AG08396 (cell line): ENCODE measurements at places on chromosomes 5 and 9.

GRCh38 chr5:43313854-43314457, 744 bp upstream of the HMGCS1 start:
- DNase-seq = no peak

DNA sequence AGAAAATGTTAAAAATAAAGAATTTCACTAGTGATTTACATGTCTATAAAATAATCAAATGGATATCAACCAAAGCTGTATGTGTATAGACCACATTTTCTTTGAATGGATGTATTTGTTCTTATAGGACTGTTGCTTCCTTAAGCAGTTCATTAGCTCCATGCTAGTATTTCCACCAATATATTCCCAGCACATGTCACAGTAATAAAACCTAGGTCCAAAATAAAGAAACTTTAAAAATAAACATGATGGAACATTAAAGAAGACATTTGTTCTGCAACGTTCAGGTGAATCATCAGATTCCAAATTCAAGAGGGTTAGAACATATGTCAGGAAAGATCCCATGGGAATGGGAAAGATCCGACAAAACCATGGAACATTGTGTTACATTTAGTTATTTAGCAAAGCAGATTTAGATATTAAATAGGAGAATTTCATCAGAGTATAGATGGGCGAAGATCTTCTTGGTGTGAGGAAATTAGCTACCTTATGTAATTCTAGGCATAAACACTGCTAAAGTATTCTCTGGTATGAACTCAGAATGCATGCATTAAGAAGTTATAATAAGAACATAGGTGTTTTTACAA, 490.7 kb downstream of the CDH18 start:
- DNase-seq = no peak

DNA sequence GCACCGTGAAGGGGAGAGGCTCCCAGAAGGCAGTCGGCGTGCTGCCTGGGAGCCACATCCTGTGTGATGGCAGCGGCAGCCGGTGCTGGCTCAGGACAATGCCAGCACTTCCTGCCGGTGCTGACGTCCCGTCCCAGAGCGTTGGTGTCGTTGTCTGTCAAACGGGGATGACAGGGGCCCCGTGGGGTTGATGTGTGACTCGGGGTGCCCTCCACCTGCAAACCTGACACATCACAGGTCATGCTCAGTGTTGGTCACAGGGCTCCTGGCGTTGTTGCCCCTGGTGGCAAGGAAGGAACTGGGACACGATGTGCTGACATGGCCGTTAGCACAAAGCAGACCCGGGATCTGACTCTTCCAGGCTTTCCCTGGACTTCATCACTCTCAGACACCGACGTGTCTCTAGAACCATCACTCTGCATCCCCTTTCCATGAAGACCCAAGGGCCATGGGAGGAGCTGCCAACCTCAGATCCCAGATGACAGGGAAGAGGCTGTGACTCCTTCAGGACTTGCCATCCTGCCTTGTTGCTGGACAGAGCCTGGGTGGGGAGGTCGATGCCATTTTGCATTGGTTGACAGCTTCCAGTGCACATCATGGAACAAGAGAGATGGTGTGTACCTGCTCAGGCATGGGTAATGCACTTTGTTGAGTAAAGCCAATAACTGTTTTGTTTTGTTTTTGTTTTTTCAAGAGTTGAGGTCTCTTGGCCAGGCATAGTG, 21.5 kb downstream of the PLPP7 start:
- DNase-seq = no peak

- DNase-seq = no peak
Observed at GRCh38 chr5:33379757-33380156, 61.0 kb upstream of the TARS1 start.

DNA sequence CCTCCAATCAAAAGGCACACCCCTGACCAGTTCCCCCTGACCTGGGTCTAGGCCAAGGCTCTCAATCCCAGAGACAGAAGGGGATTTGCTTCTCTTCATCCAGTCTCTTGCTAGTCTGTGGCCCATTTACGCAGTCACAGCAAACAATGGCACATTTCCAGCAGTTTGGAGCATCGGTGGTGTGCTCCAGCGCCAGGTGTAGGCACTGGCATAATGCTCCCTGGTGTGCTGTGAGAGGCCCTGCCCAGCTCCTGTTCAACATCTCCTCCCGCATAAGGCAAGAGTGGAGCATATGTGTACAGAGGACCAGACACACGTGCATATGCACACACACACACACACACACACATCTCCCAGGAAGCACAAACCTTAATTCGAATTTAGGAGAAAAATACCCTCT, 79.5 kb upstream of the ERCC6L2 start:
- DNase-seq = no peak

DNA sequence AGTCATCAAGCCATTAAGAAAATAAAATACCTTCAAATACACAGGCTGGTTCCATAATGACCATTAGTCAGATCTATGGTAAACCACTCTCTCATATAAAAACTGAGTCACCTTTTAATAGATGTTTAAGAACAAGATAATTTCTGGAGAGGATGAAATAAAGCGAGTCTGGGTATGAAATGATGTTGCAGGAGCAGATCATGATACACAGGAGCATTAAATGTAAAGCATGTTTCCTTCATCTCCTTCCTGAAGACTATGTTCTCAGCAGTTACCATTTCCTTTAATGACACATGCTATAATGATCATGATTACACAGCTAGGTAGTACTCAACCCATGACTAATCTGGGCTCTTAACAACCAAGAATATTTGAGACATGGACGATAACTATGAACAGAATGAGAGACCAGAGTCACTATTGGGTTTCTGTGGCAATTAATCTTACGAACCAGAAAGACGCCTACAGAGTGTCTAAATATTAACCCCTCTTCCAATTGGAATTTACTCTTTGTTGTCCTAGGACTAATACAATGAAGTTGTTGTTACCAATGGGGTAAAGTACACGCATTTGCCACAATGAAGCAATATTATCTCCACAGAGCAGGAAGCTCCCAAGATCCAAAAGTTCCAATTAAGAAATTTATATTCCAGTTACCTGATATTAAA, 105.6 kb downstream of the NR6A1 start:
- peak; percentile 6 for DNase-seq

DNA sequence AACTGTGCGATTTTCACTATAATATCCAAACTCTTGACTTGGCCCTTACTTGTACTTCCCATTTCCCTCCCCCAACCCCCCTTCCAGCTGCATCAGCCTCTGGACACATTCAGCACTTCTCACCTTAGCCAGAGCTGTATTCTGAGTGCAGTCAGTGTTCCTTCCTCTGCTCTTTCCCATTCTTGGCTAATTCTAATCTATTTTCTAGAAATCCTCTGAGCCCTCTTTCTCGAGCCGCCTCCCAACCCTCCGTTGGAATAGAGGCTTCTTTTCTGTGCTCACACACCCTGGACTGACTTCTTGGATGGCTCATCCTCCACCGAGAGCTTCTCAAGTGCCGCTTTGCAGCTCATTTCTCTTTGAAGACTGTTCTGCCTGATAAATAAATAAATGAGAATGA, 188.8 kb downstream of the NTRK2 start:
- DNase-seq = no peak

DNA sequence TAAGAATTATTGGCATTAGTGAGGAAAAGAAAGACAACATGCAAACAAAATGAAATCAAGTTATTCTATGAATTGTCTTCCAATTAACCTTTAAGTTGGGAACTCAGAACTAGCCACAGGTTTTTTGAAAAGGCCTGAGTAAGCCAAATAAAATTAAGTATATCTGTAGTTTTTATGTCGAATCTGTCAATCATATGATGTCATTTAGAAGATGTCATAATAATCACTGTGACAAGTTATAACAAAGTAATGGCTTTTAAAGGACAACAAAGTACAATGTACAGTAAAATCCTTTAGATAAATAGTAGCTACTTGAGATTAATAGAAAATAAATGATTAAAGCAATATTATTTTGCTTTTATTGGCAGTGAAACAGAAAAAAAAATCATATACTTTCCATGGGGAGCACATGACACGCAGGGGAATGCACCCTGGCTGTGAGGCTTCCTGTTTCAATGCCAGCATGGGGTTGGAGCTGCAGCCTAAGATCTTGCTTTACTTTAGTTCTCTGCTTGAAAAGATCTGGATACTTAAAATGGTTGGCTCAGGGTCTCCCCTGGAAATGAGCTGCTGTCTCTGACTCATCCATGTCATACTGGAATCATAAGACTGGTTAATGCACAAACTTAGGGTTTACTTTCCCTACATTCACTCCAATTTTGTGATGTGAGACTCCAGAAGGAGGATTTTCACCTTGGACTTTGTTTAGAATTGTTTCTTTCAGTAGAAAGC, 284.3 kb downstream of the TAF11L14 start:
- no peak for DNase-seq
